H1 (cell line): ENCODE measurements at places on chromosomes 12 and 14.

- peak; percentile 46 for DNase-seq
Observed at GRCh38 chr14:39491134-39491571, 58.9 kb upstream of the FBXO33 start.

DNA sequence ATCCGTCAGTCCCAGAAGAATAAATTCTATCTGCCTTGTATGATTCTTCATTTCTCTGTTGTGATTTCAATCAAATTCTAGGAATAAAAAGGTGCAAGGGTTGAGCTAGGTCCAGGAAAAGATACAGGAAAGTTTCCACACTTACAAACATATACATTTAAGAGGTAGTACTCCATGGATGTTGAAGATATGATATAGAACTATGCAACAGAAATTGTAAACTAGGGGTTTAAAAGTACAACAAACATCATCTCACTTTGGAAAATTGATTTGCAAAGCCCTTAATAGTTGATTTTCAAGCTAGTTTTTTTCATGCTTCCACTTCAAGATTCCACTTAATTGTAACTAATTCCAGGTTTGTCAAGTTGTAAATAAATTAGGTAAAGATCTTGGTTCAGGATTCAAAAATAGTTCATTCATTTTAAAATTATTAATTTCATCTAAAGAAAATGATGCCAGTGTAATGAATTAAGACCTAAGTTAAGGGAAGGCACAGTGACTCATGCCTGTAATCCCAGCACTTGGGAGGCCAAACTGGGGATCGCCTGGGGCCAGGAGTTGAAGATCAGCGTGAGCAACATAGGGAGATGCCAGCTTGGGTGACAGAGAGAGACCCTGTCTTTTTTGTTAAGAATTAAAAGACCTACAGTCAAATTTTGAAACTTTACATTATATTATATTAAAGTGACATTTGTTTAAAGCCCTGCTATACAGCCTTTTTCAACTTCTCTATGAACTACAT is at the start of gene OR6C70:
Gene OR6C70, minus strand, starts transcription at position 51 of the 742 bp plus-strand sequence. Its CDS starts 0 bp downstream, at position 51.
- DNase-seq: no peak

DNA sequence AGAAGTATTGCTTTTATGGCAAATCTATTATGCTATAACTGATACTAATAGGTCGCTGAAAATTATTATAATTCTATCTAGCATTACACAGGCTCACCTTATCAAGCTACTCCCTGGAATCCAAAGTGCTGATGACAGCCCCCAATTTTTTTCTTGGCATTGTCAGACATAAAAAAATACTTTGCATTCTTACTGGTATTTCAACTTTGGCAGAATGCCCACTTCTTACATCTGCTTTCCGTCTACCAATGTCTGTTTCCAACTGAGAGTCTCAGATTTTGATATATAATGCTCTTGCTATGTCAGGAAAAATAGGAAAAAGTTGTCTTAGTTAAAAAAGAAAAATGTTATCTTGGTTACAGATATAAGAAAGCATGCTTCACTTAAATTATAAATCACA is 615.4 kb downstream of the C12orf50 start:
- no peak for DNase-seq

- DNase-seq: no peak
Observed at GRCh38 chr12:121011820-121012219, 4.5 kb downstream of the C12orf43 start.

GRCh38 chr12:131287015-131287937 is 333.6 kb downstream of the ADGRD1 start:
- peak; percentile 26 for DNase-seq

- DNase-seq: no peak
Observed at GRCh38 chr12:125203145-125203765, 138.0 kb downstream of the AACS start.

GRCh38 chr12:49010092-49010668 is 8.4 kb downstream of the PRKAG1 start:
- no peak for DNase-seq

DNA sequence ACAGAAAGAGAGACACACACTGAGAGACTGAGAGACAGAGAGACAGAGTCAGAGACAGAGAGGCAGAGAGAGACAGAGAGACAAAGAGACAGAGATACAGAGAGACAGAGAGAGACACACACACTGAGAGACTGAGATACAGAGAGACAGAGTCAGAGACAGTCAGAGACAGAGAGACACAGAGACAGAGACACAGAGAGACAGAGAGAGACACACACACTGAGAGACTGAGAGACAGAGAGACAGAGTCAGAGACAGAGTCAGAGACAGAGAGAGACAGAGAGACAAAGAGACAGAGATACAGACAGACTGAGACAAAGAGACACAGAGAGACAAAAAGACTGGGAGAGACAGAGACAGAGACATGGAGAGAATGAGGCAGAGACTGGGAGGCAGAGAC is 90.0 kb downstream of the GALNT9 start:
- DNase-seq: no peak

DNA sequence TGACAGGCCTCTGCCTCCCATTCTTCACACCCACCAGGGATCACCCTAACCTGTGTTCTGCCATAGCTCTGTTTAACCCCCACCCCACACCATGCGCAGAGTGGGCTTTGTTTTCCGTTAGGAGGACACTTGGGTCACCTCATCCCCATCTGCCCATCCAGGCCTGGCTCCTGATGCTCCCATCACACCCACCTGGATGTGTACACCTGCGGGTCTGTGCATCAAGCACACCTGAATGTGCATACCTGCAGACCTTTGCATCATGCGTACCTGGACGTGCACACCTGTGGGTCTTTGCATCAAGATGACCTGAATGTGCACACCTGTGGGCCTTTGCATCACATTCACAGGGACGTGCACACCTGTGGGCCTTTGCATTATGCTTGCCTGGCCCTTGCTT is 835.8 kb upstream of the TMEM132C start:
- DNase-seq: no peak

GRCh38 chr14:35986219-35986573 is 160.1 kb downstream of the BRMS1L start:
- DNase-seq: no peak

- no peak for DNase-seq
Observed at GRCh38 chr12:31324845-31325523, 966 bp downstream of the SINHCAF start.

- no peak for DNase-seq
Observed at GRCh38 chr14:59863806-59864525, 6.6 kb downstream of the RTN1 start.

DNA sequence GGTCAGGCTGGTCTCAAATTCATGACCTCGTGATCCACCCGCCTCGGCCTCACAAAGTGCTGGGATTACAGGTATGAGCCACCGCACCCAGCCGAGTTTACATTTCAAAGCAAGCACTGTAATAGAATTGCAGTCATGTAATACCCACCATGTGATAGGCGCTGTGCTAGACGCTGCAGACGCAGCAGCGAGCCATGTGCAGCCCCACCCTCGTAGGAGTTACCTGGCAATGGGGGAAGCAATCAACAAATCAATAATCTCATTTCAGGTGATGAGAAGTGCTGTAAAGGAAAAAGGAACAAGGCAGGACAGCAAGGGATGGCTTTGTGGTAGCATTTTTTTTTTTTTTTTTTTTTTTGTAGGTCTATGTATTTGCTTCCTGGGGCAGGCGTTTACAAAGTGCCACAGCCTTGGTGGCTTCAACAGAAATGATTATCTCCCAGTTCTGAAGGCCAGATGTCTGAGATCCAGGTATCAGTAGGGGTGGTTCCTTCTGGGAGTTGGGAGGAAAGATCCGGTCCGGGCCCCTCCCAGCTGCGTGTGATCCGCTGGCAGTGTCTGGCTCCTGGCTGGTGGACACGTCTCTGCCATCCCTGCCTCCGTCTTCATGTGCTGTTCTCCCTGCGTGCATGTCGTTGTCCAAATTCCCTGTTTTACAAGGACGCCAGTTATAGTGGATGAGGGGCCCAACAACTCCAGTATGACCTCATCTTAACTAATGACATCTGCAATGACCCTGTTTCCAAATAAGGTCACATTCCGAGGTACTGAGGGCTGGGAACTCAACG is 72.8 kb downstream of the TNFAIP2 start:
- DNase-seq: no peak

- DNase-seq: no peak
Observed at GRCh38 chr12:100987552-100988521, 193.3 kb downstream of the ANO4 start.

DNA sequence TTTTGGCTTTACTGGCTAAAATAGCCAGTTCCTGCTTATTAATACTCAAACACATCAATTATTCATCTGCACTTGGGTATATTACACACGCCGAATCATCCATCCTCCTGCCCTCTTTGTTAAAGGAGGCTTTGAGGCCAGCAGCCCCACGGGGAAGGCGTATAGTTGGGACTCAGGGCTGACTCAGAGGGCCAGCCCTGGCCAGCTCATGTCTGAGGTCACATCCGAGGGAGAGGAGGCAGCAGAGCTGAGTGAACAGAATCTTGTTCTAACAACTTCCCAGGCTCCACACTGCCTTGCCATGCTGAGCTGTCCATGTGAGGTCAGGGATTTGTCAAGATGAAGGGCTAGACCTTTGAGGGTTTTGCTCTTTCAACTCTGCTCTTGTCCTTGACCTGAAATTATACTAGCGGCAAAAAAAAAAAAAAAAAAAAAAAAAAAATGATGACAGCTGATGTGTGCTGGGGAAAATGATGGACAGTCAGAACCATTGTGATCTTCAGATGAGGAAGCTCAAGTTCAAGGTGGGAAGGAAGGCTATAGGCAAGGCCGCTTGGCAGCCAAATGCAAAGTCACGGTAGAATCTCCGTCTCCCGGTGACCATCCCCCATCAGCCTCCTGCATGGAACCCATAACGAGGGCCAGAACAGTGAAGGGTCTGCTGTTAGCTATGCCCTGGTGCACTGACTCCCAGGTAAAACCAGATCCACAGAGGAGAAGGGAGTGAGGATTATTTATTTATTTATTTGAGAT is 12.5 kb upstream of the MARK3 start:
- no peak for DNase-seq

- DNase-seq: peak; percentile 92
Observed at GRCh38 chr14:103562429-103563225, at the start of the genes BAG5 and COA8. Gene BAG5, minus strand, starts transcription at chr14:103562657. Its CDS starts 1,493 bp downstream, at chr14:103561164. Gene COA8, plus strand, starts transcription at chr14:103562960. Its CDS starts 42 bp downstream, at chr14:103563002.

DNA sequence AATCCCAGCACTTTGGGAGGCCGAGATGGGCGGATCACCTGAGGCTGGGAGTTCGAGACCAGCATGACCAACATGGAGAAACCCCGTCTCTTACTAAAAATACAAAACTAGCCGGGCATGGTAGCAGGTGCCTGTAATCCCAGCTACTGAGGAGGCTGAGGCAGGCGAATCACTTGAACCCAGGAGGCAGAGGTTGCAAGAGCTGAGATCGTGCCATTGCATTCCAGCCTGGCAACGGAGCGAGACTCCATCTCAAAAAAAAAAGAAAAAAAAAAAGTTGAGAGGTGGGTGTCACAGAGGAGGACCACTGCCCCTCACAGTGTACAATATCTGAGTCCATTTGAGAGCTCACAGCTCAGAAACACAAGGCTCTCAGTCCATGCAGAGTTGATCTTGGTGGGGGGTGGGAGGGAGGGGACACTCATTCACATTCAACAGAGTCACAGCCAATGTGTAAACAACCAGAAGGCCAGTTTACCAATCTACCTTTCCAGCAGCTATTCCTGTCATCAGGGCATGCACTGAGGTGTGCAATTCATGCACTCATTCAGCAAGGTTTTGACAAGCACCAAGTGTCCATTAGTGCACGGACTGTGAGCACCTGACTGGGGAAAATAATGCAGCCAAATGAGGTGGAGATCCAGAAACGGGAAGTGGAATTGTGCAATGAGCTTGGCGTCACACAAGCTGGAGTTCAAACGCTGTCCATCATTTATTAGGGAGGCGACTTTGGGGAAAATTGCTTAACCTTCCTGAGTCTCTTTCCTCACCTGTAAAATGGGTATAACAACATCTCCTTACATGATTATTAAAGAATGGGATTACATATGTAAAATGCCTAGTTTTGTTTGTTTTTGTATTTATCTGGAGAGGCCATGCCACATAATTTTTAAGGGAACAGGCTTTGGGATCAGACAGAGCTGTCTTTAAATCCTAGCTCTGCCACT is 4.4 kb upstream of the EIF5 start:
- no peak for DNase-seq

- DNase-seq: no peak
Observed at GRCh38 chr14:102523569-102524450, 14.2 kb upstream of the ANKRD9 start.

- DNase-seq: no peak
Observed at GRCh38 chr14:105272623-105273022, 24.3 kb downstream of the BTBD6 start.

DNA sequence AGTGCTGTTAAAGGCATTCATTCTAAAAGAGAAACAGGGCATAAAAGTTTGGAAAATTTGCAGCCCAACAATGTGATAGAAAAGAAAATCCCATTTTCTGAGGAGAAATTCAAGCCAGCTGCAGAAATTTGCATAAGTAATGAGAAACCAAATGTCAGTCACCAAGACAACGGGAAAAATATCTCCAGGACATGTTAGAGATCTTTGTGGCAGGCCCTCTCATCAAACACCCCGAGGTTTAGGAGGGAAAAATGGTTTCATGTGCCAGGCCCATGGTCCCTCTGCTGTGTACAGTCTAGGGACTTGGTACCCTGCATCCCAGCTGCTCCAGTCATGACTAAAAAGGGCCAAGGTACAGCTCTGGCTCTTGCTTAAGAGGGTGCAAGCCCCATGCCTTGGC is 251.0 kb upstream of the FAR2 start:
- DNase-seq: no peak

DNA sequence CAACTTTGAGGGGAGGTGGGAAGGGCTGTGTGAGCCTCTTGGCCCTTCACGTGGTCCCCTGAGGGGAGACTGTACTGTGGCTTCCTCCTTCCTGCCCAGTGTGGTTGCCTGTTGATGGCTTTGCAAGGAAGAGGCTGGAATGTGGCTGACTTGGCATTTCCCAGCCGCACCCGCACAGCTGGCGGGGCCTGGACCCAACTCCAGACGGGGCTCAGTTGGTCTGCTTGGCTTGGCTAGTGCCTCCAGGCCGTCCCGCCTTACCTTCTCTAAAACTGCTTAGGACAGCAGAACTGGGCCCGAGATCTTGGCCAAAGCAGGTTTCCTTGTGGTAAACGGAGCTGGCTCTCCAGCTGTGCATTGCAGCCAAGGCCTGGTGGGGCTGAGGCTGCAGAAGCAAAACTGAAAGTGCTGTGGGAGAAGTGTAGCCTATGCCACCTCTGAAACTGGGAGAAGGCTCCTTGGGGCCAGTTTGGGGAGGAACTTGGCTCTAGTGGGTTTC is 139.5 kb downstream of the SMOC1 start:
- no peak for DNase-seq

DNA sequence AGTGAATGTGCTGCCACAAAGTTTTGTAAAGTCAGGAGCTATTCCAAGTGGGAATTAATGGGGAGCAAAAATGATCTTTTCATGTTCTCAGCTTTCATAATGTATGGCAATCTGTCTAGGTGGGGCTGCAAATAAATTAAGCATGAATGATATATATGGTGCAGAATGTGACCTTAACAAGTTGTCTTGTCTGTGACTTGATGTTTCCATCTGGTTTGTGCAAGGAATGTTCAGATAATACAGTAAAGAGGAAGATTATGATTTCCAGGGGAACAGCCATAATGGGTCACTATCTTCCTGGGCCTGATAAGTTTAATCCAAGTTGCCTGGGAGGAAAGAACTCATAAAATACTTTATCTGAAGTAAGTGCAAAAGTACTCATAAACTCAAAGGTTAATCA is 1815.8 kb upstream of the FLRT2 start:
- DNase-seq: no peak

GRCh38 chr12:87897662-87898061 is 131.5 kb downstream of the C12orf50 start:
- DNase-seq: no peak
